CD4-positive, alpha-beta T cell (primary cell): ENCODE measurements at places on chromosomes 3 and 15.

GRCh38 chr3:168933614-168934013 lies 729.9 kb downstream of the MECOM start:
- H3K36me3 ChIP-seq: no peaks in the 10 kb centered on the region
- H3K27ac ChIP-seq: no peak overlapping the region
- no peaks in the 10 kb centered on the region for H3K4me1 ChIP-seq
- H3K27me3 ChIP-seq: no peaks in the 10 kb centered on the region
- no peak for DNase-seq

DNA sequence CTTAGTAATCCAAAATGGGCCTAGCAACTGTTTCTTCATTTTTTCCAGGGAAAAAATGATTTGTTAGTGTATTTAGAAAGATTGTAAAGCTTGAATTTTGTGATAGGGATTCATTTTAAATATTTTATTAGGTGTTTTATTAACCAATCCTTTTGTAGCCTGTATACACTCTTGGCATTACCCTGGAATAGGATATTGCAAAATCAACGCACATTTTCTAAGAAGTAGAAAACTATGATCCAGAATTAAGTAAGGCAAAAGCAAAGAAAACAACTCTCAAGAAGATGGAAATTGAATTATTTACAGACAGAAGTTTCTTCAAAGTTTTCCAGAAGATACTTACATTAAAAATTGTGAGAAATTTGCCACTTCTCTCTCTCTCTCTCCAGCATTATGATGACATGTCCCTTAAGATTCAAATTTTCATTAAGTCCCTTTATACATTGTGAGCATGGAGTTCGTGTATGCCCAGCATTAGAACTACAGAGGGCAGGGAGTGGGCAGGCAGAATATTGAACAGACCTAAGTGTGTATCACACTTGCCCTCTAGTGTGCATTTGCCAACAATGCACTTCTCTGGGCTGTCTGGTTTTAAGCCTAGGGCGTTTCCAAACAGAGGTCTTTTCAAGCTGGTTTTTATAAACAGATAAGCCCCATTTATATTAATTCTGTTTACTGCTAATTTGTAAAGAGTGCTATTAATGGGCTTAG lies 28.5 kb upstream of the CMSS1 start:
- no peak for DNase-seq
- H3K36me3 ChIP-seq: no peaks in the 10 kb centered on the region
- H3K4me1 ChIP-seq: no peaks in the 10 kb centered on the region
- H3K27ac ChIP-seq: no peak overlapping the region
- H3K4me3 ChIP-seq: no peak overlapping the region
- H3K27me3 ChIP-seq: no peaks in the 10 kb centered on the region

DNA sequence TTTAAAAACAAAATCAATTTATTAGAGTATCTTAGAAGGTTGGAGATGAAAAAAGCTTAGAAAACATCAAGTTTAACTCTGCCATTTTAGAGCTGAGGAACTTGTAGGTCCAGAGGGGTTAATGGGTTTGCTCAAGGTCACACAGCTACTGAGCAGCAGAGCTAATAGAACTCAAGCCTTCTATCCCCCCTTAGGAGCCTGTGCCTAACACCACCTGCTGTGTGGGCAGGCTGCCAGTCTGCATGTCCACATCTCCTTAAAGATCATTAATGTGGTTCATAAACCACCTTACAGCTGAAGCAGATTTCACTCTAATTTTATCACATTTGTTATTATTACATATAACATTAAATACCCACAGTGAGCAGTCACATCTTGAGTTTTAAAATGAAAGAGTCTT lies 14.1 kb upstream of the SLC35G2 start:
- no peaks in the 10 kb centered on the region for H3K27me3 ChIP-seq
- H3K4me1 ChIP-seq: no peaks in the 10 kb centered on the region
- no peak overlapping the region for H3K27ac ChIP-seq
- DNase-seq: no peak
- no peak overlapping the region for H3K4me3 ChIP-seq
- no peaks in the 10 kb centered on the region for H3K36me3 ChIP-seq

DNA sequence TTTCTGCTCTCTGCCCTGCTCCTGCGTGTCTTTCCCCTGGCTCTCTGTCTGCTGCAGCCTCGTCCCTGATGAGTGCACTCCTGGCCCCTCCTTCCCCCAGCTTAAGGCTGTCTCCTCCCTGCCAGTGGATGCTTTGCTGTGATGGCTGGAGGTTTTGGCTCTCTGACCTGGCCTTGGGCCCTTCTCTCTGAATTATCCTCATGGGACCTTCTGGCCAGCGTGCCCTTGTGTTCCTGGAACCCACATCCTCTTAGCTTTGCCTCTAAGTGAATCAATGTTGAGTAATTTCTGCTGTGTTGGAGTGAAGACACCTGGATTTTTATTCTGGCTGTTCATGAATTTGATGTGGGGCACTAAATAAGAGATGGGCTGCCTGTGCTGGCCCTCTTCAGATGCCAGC lies 9.8 kb upstream of the TNFAIP8L3 start:
- H3K36me3 ChIP-seq: no peaks in the 10 kb centered on the region
- no peak overlapping the region for H3K27ac ChIP-seq
- no peak overlapping the region for H3K4me3 ChIP-seq
- H3K4me1 ChIP-seq: no peaks in the 10 kb centered on the region
- no peak for DNase-seq

DNA sequence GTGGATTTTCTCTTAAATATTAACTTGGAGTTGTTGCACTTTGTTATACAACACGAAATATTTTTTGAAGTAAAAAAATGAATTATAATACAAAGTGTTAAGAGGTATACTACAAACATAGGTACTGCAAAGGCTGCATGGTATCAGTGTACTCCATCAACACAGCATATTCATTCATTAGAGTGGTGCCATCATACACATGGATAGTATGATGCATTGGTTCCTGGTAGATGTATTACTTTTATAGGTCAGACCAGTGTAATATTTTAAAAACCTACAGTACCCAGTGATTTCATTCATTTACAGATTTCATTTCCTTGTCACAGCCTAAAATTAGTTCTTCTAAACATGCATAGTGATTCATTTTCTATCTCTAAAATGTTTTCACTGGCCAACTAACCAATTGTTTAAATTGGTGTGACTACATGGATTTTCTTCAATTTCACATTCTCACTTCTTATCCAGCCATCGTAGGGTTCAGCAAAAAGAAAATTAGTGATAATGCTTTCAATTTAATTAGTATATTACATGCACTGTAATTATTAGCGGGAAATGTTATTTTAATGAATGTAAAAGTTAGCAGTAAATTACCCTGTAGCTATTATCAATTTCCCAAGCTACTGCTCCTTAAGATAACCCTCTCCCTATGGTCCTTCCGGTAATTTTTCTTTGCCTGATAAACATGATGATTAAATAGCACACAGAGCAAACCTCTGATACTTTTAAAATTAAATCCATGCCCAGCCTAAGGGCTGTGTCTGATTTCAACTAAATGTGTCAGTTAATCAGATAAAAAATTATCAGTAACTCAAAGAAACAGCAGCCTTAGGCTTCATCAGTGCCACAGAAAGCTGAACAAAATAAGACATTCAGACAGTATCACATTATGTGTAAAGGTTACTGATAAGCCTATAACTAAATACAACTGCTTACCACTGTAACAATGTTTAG lies 68.4 kb downstream of the DPH6 start:
- no peaks in the 10 kb centered on the region for H3K27me3 ChIP-seq
- H3K4me1 ChIP-seq: no peaks in the 10 kb centered on the region
- H3K36me3 ChIP-seq: no peaks in the 10 kb centered on the region
- DNase-seq: no peak

DNA sequence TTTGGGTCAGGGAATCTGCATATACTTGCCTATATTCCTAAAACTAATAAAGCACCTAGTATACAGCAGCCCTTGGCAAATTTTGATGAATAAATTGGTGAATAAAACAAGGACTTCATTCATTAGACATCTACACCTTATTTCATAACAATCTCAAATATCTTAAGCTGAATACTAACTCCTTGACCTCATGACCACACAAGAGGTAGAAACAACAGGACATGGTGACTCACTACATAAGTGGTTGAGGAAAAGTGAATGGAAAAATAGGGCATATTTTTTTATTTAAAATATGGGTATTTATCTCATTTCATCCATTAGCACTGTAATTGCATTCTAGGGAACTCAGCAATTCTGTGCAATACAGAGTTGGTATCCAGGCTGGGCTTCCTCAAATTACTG lies 7.8 kb upstream of the STAC start:
- no peaks in the 10 kb centered on the region for H3K27me3 ChIP-seq
- no peaks in the 10 kb centered on the region for H3K4me1 ChIP-seq
- H3K27ac ChIP-seq: no peak overlapping the region
- no peak for DNase-seq
- H3K4me3 ChIP-seq: no peak overlapping the region
- H3K36me3 ChIP-seq: no peaks in the 10 kb centered on the region

- no peak for DNase-seq
- no peak overlapping the region for H3K4me3 ChIP-seq
- H3K27me3 ChIP-seq: no peaks in the 10 kb centered on the region
- no peaks in the 10 kb centered on the region for H3K4me1 ChIP-seq
Measured at GRCh38 chr3:35659768-35660167, 20.4 kb downstream of the ARPP21 start.

- no peak for DNase-seq
- no peaks in the 10 kb centered on the region for H3K36me3 ChIP-seq
- no peak overlapping the region for H3K27ac ChIP-seq
- H3K27me3 ChIP-seq: peaks cover 6% of the 10 kb centered on the region
- no peaks in the 10 kb centered on the region for H3K4me1 ChIP-seq
Measured at GRCh38 chr3:180656406-180656805, 22.9 kb downstream of the CCDC39 start.

DNA sequence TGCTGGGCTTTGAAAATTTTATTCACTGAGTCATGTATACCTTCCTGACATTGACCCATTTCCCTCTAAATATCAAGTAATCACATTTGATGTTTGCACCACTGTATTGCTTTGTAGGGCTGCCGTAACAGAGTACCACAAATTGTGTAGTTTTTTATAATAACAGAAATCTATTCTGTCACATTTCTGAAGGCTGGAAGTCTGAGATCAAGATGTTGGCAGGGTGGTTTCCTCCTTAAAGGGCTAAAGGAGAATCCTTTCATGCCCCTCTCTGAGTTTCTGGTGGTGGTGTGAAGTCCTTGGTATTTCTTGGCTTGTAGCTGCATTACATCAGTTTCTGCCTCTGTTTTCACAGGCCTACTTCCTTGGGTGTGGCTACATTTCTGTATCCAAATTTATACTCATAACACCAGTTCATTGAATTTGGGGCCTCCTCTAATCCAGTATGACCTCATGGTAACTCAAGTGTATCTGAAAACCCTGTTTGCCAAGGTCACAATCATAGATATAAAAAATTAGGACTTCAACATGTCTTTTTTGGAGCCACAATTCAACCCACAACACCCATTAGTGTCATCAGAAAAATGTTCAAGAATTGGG lies 29.1 kb upstream of the ST6GAL1 start:
- no peak overlapping the region for H3K4me3 ChIP-seq
- no peaks in the 10 kb centered on the region for H3K36me3 ChIP-seq
- no peak overlapping the region for H3K27ac ChIP-seq
- no peak for DNase-seq
- no peaks in the 10 kb centered on the region for H3K27me3 ChIP-seq
- H3K4me1 ChIP-seq: peaks cover 7% of the 10 kb centered on the region
